ENCODE measurements at places on chromosomes 4 and X.

- DNase-seq, result no peak
These were observed 132.9 kb downstream of the RAP1GDS1 start for GRCh38 chr4:98394134-98394533.

DNA sequence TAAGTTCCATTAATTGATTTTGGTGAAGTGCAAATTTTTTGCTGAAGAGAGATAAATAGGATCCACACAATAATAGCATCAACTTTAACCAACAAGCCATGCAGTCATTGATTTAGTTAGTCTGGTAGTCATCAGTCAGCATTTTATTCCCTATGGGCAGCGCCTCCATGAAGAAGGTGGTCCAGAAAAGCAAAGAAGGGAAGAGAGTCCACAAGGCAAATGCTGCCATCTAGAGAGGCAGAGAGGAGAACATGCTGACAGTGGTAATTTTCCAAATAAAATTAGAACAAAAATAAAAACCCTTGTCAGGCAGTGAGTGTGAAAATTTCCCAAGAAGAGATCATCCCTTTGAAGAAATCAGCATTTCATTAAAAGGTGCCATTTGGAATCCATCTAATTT is 366.7 kb upstream of the FAM241A start:
- no peak for DNase-seq

DNA sequence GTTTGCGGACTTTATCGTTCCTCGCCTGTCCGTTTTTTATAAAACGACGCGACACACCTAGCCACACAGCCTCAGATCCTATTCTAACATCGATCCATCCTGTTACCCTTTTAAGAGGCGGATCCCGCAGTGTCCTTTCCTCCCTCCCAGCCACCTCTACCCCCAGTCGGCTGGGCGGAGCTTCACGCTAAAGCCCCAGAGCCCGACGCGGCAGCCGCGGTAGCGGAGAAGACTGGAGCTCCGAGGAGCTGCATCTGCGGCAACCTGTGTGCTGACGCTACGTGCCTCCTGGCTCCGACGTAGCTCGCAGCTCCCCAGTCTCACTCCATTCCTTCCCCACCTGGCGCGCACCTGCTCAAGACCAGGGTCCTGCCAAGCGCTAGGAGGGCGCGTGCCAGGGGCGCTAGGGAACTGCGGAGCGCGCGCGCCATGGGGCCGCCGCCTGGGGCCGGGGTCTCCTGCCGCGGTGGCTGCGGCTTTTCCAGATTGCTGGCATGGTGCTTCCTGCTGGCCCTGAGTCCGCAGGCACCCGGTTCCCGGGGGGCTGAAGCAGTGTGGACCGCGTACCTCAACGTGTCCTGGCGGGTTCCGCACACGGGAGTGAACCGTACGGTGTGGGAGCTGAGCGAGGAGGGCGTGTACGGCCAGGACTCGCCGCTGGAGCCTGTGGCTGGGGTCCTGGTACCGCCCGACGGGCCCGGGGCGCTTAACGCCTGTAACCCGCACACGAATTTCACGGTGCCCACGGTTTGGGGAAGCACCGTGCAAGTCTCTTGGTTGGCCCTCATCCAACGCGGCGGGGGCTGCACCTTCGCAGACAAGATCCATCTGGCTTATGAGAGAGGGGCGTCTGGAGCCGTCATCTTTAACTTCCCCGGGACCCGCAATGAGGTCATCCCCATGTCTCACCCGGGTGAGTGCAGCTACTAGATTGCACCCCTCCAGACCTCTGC is at the start of gene RNF128:
Gene RNF128 (plus strand): TSS at position 217 of the 953 bp plus-strand sequence. CDS start 213 bp downstream, at position 430.
- DNase-seq, result no peak

GRCh38 chrX:13506574-13506973 is 62.8 kb upstream of the EGFL6 start:
- DNase-seq, result peak; percentile 17

DNA sequence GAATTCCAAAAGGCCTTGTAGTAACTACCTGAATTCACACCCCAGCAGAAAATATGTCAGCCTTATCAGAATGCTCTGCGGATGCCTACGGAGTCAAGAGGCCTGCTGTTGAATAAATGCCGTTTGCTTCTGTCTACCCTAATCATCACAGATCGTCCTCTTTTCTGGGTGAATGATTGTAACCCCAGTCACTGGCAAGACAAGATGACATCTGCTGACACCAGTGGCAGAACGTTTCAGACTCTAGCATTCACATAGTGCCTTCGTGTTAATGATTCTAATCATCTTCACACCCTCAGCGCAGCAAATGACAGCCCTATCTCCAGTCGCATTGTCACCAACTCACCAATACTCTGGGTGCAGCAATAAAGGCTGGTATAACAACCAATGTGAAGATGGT is 89.1 kb upstream of the MAP3K15 start:
- no peak for DNase-seq

- DNase-seq, result no peak
These were observed 80.9 kb upstream of the PLAC1 start for GRCh38 chrX:134738986-134739740.

DNA sequence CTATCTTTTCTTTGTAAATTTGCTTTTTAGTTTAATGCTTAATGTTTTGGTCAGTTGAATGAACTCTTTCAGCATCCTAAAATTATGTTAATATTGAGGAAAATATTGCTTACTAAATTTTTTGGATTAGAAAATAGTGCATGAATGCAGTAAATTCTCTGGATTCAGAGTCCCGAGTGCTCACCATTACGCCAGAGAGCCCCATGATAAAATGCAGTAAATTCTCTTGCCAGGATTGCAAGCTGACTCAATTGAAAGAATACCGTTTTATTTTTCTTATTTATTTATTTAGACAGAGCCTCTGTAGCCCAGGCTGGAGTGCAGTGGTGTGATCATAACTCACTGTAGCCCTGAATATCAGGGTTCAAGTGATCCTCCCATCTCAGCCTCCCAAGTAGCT is 60.9 kb upstream of the ENPEP start:
- no peak for DNase-seq

DNA sequence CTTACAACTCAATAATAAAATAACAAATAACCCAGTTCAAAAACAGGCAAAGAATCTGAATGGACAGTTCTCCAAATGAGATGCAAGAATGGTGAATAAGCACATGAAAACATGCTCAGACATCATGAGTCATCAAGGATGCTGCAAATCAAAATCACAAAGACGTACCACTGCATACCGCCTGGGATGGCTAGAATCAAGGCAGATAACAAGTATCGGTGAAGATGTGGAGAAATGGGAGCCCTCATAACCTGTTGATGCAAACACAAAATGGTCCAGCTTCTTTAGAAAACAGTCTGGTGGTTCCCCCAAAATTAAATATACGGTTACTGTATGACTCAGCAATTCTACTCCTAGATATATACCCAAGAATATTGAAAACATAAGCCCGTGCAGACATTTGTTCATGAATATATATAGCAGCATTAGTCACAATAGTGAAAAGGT is 32.5 kb downstream of the AKAP4 start:
- DNase-seq, result no peak

- no peak for DNase-seq
These were observed 2.5 kb downstream of the NYX start for GRCh38 chrX:41449615-41450014.

DNA sequence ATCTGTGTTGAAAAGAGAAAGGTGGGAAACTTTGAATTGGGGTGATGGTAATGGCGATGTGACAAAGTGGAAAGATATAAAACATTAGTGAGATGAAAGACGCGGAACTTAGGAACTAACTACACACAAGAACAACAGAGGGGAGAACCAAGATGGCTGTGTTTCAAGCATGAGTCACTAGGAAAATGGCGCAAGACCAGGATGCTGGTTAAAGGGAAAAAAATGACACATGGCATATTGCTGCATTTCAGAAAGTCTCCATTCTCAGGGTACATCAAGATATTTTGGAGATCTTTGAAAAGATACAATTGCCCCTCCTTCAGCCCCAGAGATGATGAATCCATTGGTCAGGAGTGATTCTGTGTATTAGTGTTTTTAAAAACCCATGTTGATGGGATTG is 164.4 kb downstream of the FBXO8 start:
- DNase-seq, result no peak

DNA sequence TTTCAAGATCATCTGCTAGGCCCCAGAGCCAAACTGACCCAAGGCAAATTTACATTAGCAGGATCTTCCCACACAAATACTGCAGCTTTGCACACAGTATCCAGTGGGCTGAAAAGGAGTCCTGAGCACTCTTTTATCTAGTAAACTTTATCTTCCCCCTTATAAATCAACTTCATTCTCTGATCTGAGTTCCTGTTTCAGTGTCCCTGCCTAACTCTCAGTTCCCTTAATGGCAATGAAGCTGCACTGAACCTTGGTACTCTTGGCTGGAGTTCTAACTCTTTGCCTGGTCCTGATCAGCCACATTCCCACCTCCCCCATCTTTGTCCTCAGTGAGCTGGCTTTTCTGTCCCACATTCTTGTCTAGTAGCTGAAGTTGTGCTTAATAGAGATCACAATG is 37.4 kb downstream of the EDA2R start:
- DNase-seq, result no peak

DNA sequence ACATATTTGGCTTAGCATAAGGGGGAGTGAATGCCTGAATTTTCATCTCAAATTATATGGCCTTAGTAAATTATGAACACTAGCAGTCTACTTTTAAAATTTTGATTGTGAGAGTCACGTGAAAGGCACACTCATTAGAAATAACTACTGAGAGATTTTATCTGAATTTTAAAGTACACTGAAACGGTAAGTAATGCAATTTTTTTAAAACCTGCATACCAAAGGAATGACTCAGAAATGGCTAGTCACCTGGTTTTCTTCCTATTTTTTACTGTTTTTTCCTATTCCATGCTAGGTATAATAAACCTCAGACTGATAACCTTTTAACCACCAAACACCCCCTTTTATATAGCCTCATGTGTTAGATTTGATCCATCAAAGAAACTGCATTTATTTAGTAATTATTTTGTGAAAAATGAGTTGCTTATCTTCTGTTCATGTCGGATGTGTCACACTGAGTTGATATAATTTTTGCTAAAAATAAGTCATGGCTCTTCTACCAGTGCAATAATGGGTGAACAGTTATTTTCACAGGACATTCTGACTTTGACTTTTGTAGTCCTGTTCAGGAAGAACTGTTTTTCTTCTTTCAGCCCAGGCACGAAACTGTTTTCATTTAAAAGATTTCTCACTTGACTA is 40.4 kb downstream of the CPEB2 start:
- DNase-seq, result no peak

DNA sequence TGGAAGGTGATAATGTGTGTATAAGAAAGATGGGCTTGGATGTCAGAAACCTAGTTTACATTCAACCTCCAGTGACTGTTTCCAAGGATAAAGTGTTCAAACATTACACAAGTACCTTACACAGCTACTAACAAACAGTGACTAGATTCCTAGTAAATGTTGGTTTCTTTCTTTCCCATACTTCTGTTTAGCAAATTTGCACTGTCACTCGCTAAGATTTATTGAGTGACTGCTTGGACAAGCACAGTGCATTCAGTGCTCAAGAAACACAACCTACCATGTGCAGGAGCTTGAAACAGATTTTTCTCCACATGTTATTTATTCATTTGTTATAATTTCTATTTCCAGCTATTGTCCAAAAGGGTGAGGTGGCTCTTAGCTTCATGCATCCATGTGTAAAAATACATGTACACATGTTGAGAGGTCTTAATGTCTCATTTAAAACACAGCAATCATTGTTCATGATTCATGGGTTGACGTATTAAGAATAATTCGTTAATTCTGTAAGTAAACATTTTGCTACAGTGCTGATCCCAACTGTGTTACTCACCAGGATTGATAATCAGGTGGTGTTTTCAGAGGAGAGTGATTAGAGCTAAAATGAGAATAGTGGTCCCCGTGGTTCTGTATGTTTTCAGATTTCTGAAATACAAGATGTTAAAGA is 153.0 kb downstream of the DCLK2 start:
- DNase-seq, result no peak

DNA sequence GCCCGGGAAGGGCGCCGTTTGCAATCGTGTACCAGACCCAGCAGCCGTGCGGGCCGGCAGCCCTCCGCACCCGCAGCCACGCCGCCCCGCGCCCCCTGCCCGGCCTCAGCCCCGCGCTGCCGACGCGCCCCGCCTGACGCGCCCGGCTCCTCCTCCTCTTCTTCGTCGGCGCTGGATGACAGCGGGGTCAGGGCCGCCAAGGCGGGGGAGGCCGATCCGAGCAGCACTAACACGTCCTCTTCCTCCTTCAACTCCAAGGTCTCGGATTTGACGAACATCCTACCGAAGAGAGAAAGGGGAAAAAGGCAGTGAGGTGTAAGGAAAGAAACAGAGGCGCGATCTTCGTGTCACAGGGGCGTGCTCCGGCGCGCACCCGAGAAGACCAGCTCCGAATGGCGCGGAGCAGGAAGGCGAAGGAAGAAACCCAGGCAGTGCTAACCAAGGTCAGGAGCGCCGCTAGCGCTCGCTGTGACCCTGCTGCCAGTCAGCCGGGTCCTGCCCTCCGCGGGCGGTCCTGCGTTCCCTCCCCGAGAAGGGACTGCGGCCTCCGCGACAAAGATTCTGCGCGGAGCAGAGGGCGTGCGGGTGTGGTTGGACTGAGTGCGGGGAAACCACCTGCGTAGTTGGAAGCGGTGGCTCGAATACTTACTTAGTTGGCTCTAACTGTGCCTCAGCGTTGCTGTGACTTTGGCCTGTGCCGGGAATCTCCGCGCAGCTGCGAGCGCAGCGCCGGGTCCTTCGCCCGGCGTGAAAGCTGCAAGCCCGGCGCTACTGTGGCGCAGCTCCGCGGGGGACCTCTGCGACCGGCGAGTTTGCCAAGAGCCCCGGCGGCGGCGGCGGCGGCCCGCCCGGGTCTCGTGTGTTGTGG is 548 bp downstream of the NEUROG2 start:
- DNase-seq, result no peak

GRCh38 chr4:183286590-183287308 is 33.3 kb downstream of the CLDN22 start:
- no peak for DNase-seq

GRCh38 chrX:101745046-101745445 is 85.4 kb upstream of the ARMCX2 start:
- no peak for DNase-seq

GRCh38 chr4:173436771-173437265 is 37.9 kb upstream of the SCRG1 start:
- no peak for DNase-seq

DNA sequence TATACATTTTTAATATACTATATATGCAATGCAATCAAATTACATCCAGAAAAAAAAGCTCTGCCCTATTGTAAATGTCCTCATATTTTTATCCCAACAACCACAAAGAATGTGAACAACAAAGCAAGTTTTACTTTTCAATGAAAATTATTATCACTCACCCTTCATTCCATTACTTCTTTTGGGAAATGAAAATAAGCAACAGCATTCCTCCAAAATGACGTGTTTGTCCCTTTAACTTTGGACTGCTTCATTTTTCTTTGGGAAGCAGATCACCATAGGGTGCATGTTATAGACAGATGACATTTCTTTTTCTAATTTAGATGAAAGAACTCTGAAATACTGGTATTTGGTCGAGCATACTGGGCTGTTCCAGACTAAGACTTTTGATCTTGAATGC is 667.1 kb upstream of the BOD1L1 start:
- no peak for DNase-seq

DNA sequence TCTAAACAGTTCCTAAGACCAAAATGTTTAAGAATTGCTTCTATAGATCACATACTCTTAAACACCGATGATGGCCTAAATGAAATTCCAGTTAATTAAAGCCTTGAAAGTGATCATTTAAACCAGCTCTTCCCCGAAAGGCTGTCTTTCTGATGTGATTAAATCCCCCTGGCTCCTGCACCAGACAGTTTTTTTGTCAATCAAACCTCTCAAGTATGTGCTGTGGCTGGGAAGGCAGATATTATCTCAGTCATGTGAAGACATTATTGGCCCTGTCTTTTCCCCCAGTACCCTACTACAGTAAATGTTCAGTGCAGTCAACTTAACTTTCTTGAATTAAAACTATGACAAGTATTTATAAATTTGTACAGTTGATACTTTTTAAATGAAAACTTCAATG is 121.0 kb upstream of the MYOZ2 start:
- DNase-seq, result no peak

GRCh38 chrX:10781847-10782530 is 161.6 kb upstream of the MID1 start:
- no peak for DNase-seq

All from stimulated activated CD8-positive, alpha-beta memory T cell treated with anti-CD3 and anti-CD28 coated beads, Interleukin-2, amount 100 ng/mL, for 48 hours (primary cell).